Osteoblast (primary cell): ENCODE measurements at places on chromosomes 6 and 20. TPM values are rescaled to one million over a fixed set of nuclear protein-coding genes. Genes with fewer than 3 reads are reported as not detected.
A peak's percentile ranks its signal among the peaks of the same experiment; 100 is the strongest.

GRCh38 chr20:37453288-37453687, 67.8 kb upstream of the NNAT start:
- peaks cover 7% of the 10 kb centered on the region for H3K27me3 ChIP-seq
- DNase-seq, result no peak
- H3K4me1 ChIP-seq, result no peaks in the 10 kb centered on the region
- H3K4me3 ChIP-seq, result no peak overlapping the region

GRCh38 chr20:49349078-49349477, 71.2 kb upstream of the ZNFX1 start:
- H3K4me1 ChIP-seq, result peaks cover 16% of the 10 kb centered on the region
- no peak overlapping the region for H3K27ac ChIP-seq
- H3K36me3 ChIP-seq, result no peaks in the 10 kb centered on the region
- DNase-seq, result no peak
- H3K4me3 ChIP-seq, result no peak overlapping the region
- H3K27me3 ChIP-seq, result peaks cover 16% of the 10 kb centered on the region

DNA sequence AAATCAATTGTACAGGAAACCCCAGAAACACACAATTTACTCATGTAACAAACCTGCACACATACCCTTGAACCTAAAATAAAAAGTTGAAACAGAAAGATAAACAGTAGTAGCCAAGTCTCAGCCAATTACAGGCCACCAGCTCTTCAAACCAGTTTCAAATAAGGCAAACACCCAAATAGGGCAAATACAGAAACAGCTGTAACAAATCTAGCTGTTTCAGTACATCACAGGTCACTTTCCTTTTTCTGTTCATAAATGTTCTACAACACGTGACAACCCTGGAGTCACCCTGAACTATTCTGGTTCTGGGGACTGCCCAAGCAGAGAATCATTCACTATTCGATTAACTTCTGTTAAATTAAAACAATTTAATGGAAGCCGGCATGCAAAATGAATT, 329.0 kb downstream of the GJA1 start:
- DNase-seq, result no peak
- H3K27me3 ChIP-seq, result no peaks in the 10 kb centered on the region
- H3K36me3 ChIP-seq, result no peaks in the 10 kb centered on the region
- no peak overlapping the region for H3K4me3 ChIP-seq
- no peaks in the 10 kb centered on the region for H3K4me1 ChIP-seq

DNA sequence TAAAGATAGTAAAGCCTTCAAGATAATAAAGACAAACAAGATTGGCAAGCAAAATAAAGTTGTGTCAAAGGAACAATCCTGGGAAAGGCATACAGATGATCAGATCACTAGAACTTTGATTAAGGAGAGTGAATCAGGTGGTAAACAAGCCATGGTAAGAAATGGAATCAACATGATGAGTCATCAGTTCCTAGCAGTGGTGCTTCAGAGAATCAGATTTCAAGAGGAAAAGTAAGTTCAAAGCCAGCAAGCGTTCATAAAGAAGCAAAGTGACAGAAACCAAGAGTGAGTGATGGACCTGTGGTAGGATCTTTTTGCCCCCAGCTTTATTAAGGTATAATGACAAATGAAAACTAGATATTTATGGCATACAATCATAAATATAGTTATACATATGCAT, 340.4 kb downstream of the TPBG start:
- H3K36me3 ChIP-seq, result no peaks in the 10 kb centered on the region
- H3K4me1 ChIP-seq, result no peaks in the 10 kb centered on the region
- no peak overlapping the region for H3K4me3 ChIP-seq
- DNase-seq, result no peak

DNA sequence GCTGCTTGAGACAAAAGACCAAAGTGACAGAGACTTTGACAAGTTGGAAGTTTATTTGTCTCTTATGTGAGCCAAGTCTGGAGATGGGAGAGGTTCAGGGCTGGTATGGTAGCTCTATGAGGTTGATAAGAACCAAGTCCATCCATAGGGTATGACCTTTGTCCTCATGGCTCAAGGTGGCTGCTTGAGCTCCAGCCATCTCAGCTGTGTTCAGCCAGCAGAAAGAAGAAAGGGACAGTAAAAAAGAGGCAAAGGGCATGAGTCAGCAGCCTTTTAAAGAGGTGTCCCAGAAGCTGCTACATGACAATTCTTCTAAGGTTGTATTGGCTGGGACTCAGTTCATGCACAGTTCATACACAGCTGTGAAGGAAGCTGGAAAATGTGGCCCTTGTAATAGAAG, 49.0 kb downstream of the CD40 start:
- no peak overlapping the region for H3K27ac ChIP-seq
- H3K27me3 ChIP-seq, result peaks cover 4% of the 10 kb centered on the region
- no peaks in the 10 kb centered on the region for H3K4me1 ChIP-seq
- no peak overlapping the region for H3K4me3 ChIP-seq
- no peaks in the 10 kb centered on the region for H3K36me3 ChIP-seq

- peaks cover 20% of the 10 kb centered on the region for H3K4me1 ChIP-seq
- no peaks in the 10 kb centered on the region for H3K36me3 ChIP-seq
- H3K27ac ChIP-seq, result no peak overlapping the region
- H3K27me3 ChIP-seq, result no peaks in the 10 kb centered on the region
- peak; percentile 62 for DNase-seq
Measured at GRCh38 chr20:16476032-16476431, 97.2 kb downstream of the KIF16B start.

DNA sequence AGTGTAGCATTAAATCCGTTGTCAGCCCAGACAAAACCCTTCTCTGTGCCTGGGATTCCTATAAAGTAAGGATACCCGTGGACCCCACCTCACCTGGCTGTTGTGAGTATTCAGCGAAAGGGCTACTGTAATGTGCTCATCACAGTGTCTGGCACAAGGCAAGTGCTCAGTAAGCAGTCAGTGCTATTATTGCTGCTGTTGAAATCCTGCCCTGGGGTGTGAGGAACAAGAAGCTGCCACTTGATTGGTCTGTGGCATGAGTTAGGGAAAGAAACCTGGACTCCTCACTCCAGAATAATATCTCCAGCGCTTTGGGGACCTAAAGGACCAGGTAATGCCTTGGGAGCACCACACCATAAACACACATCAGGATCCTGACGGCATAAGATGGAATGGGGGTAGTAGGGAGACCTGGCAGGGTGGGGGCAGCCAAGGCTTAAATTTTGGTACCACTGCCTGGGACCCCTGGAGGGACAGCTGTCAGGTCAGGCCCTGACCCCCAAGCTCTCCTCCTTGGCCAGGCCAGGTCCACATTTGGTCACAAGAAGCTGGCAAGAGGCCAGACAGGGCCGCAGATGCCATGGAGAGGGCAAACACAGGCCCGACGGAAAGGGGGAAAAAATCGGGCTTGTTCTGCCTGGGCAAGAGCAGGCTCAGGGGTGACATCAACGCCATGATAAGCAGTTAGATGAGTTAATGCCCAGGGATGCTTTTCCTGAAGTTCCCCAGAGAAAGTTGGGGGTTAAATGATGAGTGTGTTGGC, 66.5 kb downstream of the MRPL14 start:
- peaks cover 77% of the 10 kb centered on the region for H3K4me1 ChIP-seq
- H3K4me3 ChIP-seq, result no peak overlapping the region
- peak overlapping the region; percentile 99 for H3K27ac ChIP-seq
- no peak for DNase-seq

DNA sequence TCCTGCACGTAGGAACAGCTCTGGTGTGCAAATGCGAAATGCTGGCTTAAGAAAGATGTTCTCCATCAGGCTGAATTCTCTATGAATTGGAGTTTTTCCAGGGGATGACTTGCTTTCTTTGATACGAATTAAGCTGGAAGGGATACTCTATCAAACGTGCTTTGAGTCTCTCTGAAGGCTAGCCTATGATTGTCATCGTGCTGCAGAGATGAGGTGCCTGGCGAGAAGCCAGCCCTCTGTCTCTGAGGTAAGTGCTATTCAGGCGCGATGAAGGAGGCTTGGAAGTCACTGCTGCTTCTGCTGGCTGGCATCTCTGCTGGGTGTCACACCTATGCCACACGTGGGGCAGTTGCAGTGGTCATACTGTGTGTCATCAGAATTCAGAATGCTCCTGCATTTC, 223.7 kb downstream of the TAF4 start:
- no peaks in the 10 kb centered on the region for H3K36me3 ChIP-seq
- H3K27me3 ChIP-seq, result no peaks in the 10 kb centered on the region
- H3K4me3 ChIP-seq, result no peak overlapping the region
- H3K4me1 ChIP-seq, result no peaks in the 10 kb centered on the region
- DNase-seq, result peak; percentile 81
- H3K27ac ChIP-seq, result no peak overlapping the region

GRCh38 chr6:166825553-166826145, 130.7 kb downstream of the RNASET2 start:
- no peak overlapping the region for H3K27ac ChIP-seq
- H3K4me3 ChIP-seq, result no peak overlapping the region
- no peaks in the 10 kb centered on the region for H3K4me1 ChIP-seq
- no peak for DNase-seq

GRCh38 chr6:118775381-118775780, 118.6 kb upstream of the ASF1A start:
- no peak overlapping the region for H3K27ac ChIP-seq
- no peak overlapping the region for H3K4me3 ChIP-seq
- H3K4me1 ChIP-seq, result peaks cover 7% of the 10 kb centered on the region
- no peak for DNase-seq
- peaks cover 2% of the 10 kb centered on the region for H3K27me3 ChIP-seq

GRCh38 chr20:34753706-34754461, 49.7 kb downstream of the TP53INP2 start:
- peaks cover 80% of the 10 kb centered on the region for H3K36me3 ChIP-seq
- no peaks in the 10 kb centered on the region for H3K4me1 ChIP-seq
- no peak for DNase-seq
- H3K27me3 ChIP-seq, result no peaks in the 10 kb centered on the region

GRCh38 chr6:14865531-14866100, 380.3 kb upstream of the JARID2 start:
- H3K4me3 ChIP-seq, result no peak overlapping the region
- H3K27ac ChIP-seq, result no peak overlapping the region
- no peak for DNase-seq
- no peaks in the 10 kb centered on the region for H3K4me1 ChIP-seq
- H3K36me3 ChIP-seq, result no peaks in the 10 kb centered on the region
- H3K27me3 ChIP-seq, result no peaks in the 10 kb centered on the region

GRCh38 chr6:72418495-72418894, 203.4 kb upstream of the KCNQ5 start:
- no peaks in the 10 kb centered on the region for H3K27me3 ChIP-seq
- H3K4me3 ChIP-seq, result no peak overlapping the region
- peaks cover 45% of the 10 kb centered on the region for H3K4me1 ChIP-seq
- H3K36me3 ChIP-seq, result no peaks in the 10 kb centered on the region
- H3K27ac ChIP-seq, result peak overlapping the region; percentile 53

DNA sequence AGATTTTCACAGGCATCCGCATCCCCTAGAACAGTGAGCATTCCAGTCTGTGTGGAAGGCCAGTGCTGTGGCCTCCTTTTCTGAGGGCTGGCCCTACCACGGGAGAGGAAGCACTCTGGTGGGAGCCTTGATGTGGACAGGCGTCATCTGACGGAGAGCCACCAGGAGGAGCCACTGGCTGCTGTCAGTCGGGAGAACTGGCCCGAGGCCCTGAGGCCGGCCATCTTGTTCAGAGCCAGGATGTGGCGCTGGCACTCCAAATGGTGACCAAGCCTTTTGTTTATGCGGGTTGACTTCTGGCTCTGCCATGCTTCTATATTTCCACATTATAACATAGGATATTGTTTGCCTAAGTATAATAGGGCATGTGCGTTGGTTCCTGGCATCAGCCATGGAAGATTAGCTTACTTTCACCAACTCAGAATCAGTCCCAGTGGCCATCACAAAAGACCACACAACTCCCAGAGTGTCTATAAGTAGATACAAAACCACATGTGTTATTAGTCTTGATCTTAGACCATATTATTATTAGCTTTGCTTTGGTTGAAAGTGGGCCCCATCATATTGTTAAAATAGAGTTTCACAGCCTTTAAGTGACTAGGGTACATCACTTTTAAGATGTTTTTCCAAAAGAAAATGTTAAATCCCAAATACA, 273.9 kb upstream of the TAB2 start:
- no peaks in the 10 kb centered on the region for H3K4me1 ChIP-seq
- DNase-seq, result peak; percentile 73
- H3K36me3 ChIP-seq, result no peaks in the 10 kb centered on the region
- no peaks in the 10 kb centered on the region for H3K27me3 ChIP-seq
- H3K4me3 ChIP-seq, result no peak overlapping the region

DNA sequence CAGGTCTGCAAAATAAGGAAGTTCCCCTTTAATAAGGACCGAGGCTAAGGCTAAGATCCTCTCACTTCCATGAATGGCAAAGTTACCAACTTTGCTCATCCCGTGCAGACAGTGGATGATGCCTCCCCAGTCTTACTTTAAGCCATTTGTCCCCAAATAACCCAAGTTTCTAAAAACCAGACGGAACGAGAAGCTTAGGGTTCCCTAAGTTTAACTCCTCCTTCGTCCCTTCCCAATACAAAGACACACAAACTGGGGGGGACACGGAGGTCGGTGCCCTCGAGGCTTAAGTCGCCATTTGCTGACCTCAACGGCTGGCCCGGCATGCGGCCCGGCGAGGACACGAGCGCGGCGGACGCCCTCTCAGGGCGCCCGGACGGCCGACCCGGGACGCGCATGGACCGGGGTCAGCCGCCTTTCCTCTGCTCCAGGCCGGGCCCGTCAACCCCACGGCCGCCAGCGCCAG, 527 bp downstream of the FBXO30 start:
- H3K4me1 ChIP-seq, result peaks cover 32% of the 10 kb centered on the region
- DNase-seq, result peak; percentile 50
- H3K27ac ChIP-seq, result peak overlapping the region; percentile 95
- H3K4me3 ChIP-seq, result peak overlapping the region; percentile 91
- no peaks in the 10 kb centered on the region for H3K27me3 ChIP-seq

DNA sequence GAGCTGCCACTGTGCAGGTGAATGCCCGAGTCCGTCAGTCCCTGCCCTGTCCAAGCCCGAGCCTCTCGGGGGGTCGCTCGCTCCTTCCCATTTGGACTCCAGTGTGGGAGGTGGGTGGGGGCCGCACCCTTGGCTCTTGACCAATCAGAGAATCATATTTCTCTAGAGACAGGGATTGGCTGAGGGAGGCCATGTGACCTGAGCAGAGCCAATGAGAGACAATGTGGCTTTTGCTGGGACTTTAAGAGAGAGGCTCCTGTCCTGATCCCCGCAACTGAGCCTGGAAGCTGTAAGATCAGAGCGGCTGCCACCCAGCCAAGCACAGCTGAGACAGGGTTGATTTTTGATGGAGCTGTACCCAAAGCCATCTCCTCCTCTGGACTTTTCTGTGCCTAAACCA, 199.3 kb downstream of the TFAP2C start:
- H3K4me1 ChIP-seq, result no peaks in the 10 kb centered on the region
- H3K4me3 ChIP-seq, result no peak overlapping the region
- no peak overlapping the region for H3K27ac ChIP-seq
- DNase-seq, result no peak
- H3K36me3 ChIP-seq, result no peaks in the 10 kb centered on the region

The WFDC10A gene
- not detected in 2 replicates for total RNA-seq

The OR2J3 gene
- total RNA-seq, result not detected in 2 replicates

The CCN6 gene
- total RNA-seq, result 6.8 and 6.9 TPM in 2 replicates

The LTA gene
- not detected in 2 replicates for total RNA-seq

The RHAG gene
- total RNA-seq, result not detected in 2 replicates

The ERVFRD-1 gene
- not detected in 2 replicates for total RNA-seq

The CALHM4 gene
- total RNA-seq, result not detected in 2 replicates

The DEFB132 gene
- not detected in 2 replicates for total RNA-seq

The CTNNBL1 gene
- total RNA-seq, result 19.5 and 23.0 TPM in 2 replicates

The VIP gene
- total RNA-seq, result not detected in 2 replicates

The CLPSL2 gene
- total RNA-seq, result not detected in 2 replicates
